Astrocyte of the spinal cord (primary cell): ENCODE measurements at places on chromosomes 2 and 18.

- no peak for DNase-seq
Observed at GRCh38 chr2:107807988-107808387, 18.7 kb upstream of the RGPD4 start.

DNA sequence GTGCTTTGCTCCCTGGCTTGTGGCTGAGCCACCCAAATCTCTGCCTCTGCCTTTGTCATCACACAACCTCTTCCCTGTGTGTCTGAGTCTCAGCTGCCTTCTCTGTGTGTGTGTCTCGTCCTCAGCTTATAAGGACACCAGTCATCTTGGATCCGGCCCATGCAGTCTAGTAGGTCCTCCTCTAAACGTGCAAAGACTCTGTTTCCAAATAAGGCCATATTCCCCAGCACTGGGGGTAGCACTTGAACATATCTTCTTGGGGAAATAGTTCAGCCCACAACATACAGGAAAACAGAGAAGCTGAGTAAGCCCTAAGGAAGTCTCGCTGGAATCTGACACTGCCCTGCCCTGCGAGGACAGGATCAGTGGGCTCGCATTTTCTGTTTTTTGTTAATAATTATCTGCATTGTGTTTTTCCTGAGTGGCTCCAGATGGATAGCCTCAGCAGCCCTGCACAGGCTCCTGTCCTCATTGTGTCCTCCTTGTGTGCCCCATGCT is 42.1 kb downstream of the MTCL1 start:
- peak; percentile 93 for DNase-seq

GRCh38 chr2:121501031-121501430 is 29.6 kb upstream of the RNU4ATAC start:
- peak; percentile 86 for DNase-seq

DNA sequence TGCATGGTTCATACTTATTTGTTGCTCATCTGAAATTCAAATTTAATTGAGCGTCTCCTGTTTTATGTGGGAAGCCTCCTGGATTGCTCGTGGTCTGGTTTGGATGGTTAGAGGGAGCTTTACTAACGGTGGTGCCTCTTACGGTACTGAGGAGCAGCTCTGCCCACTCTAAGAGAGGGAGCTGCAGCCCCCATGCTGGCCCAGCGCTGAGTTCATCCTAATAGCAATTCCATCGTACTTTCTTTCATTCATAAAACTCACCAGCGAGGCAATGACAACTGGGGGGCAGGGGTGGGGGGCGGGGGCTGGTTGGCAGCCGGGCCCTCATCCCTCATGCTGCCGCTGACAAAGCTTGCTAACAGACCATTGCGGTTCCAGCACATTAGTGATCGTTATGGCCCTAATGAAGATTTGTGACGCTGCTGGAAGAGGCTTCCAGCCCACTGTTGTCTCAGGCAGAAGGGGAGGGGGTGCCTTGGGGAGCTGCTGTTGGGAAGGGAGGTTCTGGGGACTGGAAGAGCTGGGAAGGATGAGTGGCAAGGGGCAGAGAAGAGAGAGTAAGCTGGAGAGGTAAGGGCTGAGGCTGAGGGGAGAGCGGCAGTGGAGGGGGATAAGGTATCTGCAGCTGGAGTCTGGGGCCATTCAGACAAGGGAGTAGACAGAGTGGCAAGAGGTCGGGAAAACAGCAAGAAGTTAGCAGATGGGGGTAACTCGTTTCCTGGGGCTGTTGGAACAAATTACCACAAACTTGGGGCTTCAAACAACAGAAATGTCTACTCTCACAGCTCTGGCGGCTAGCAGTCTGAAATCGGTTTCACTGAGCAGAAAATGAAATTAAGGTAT is 238.1 kb downstream of the LPIN1 start:
- DNase-seq = no peak

GRCh38 chr2:177894546-177894945 is 178.0 kb downstream of the PDE11A start:
- no peak for DNase-seq

- DNase-seq = no peak
Observed at GRCh38 chr2:43518181-43518580, 77.7 kb downstream of the THADA start.

DNA sequence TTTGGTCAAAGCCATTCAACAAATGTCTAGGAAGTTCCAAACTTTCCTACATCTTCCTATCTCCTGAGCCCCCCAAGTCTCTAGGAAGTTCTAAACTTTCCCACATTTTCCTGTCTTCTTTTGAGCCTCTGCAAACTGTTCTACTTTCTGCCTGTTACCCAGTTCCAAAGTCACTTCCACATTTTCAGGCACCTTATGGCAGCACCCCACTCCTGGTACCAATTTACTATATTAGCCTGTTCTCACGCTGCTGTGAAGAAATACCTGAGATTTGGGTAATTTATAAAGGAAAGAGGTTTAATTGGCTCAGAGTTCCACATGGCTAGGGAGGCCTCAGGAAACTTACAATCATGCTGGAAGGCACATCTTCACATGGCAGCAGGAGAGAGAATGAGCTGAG is 869.2 kb downstream of the TDRD15 start:
- no peak for DNase-seq

- DNase-seq = no peak
Observed at GRCh38 chr18:10424585-10425307, 29.7 kb upstream of the APCDD1 start.

DNA sequence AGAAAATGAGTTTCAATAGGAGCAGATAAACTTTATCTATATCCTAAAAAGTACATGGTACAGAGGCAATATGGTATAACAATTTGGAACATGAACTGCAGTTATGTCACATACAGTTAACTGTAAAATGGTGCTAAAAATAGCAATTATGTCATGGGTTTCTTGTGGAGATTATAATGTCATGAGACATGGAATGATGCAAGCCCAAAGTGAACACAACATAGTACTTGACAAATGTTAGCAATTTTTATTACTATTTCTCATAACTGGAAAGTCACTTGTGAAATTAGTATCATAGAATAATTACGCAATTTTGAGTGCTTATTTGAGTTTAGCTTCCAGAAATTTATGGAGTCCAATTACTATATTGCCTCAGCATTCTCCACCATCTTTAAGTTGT is 1263.4 kb downstream of the DSC3 start:
- DNase-seq = no peak

GRCh38 chr2:30756051-30756719 is 51.1 kb downstream of the CAPN13 start:
- no peak for DNase-seq

- no peak for DNase-seq
Observed at GRCh38 chr2:17709897-17710296, 43.7 kb downstream of the SMC6 start.

- no peak for DNase-seq
Observed at GRCh38 chr2:96144481-96145035, 682 bp downstream of the DUSP2 start.
